CD4-positive, alpha-beta T cell treated with Interleukin-17A for 1 hour (primary cell): ENCODE measurements at places on chromosomes 11 and 22.

DNA sequence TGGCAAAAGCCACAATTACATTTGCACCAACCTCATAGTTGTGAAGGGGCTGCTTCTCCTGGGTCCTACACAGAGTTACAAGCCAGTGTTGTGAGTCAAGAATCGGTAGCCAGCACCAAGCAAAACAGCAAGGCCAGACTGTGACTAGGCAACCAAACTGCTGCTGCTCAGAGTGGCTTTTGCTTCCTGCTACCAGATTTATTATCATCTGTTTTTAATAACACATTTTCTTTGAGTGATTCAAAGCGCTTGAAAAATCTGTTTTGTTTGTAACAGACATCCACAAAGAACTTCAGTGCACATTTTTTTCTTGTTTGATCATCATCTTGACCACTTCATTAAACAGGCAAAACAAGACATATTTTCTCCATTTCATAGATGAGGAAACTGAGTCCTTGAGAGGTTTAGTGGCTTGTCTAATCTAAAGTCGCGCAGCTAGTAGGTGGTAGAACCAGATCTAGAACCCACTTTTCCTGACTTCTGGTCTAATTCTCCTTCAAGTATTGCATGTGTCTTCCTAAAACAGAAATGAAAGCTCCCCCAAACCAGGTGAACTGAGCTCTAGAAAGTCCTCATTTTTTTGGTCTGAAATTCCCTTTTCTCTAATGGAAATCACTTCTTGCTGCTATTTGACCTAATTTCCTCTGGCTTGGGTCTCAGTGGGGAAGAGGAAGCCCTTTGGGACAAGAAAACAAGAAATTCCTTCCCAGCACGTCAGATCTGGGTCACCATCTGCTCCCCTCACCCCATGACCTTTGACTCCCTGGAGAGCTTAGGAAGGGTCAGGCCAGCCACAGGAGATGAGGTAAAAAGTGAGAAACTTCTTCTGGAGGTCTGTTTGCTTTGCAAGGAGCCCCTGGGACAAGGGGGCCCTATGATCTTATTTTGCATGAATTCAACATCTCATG, 39.9 kb downstream of the CWC15 start:
- no peak for DNase-seq

DNA sequence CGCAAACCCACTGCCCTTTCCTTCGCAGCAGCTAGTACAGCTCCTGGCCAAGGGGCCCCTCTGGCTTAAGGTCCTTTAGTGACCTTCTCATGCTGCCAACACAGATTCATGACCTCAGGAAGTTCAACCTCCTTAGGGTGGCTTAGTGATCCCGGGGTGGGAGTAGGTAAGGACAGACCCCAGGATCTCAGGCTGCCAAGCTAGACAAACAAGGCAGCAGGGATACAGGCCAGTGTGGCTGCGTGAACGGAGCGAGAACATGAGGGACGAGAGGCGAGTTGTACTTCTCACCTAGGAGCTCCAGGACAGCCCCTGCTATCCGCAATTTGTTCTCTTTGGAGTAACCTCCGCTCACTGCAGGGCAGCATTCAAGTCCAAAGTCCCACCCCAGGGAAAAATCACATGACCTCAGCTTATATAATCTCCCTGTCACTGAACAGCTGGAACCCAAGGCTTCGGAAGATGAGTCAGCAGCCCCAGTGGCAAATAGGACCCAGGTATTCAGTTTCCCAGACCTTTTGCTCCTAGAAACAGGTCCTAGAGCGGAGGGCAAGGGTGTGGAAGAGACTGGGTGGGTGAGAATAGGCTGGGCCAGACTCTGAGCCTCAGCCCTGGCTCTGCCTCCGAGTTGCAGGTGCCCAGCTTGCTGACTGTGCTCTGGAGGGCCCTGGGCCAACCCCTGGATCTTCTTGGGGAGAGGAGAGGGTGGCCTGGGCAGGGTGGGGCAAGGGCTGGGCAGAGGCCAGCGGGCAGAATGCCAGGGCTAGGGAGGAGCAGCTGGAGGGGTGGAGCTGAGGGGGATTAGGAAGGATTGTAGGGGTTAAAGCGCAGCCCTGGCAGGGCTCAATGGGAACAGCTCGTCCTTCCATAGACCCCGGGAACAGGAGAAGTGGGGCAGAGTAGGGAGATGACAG, 13.1 kb downstream of the USP2 start:
- DNase-seq = no peak

DNA sequence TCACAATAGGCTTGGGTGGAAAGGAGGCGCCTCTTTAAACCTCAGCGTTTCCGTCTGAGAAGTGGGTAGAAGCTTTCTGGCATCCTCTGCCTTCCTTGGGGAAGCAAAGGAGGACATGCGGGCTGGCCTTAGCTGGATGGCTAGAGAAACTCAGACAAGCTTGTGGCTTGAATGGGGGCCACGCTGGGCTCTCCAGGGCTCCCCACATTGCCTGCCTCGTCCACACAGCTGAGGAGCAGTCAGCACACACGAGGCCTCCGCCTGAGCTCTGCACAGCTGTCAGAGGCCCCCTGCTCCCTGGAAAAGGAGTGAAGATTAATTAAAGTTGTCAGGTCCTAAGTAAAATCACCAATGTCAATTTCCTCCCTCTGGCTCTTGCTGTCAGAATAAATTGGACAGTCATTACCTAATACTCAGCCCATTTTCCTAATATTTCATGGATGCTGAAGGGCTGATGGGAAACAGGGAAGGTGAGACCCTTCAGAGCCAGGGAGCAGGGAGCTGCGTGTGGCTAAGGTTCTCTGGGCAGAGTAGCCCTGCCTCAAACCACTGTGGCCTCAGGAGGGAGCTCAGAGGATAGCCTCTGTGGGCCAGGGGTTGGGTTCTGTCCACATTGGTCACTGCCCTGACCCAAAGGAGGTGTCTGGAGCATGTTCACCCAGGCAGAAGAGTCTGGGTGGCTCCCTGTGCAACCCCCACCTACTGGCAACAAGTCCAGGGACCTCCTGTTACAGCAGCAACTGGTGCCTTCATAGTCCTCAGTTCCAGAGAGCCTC, 118.3 kb upstream of the CD82 start:
- no peak for DNase-seq

DNA sequence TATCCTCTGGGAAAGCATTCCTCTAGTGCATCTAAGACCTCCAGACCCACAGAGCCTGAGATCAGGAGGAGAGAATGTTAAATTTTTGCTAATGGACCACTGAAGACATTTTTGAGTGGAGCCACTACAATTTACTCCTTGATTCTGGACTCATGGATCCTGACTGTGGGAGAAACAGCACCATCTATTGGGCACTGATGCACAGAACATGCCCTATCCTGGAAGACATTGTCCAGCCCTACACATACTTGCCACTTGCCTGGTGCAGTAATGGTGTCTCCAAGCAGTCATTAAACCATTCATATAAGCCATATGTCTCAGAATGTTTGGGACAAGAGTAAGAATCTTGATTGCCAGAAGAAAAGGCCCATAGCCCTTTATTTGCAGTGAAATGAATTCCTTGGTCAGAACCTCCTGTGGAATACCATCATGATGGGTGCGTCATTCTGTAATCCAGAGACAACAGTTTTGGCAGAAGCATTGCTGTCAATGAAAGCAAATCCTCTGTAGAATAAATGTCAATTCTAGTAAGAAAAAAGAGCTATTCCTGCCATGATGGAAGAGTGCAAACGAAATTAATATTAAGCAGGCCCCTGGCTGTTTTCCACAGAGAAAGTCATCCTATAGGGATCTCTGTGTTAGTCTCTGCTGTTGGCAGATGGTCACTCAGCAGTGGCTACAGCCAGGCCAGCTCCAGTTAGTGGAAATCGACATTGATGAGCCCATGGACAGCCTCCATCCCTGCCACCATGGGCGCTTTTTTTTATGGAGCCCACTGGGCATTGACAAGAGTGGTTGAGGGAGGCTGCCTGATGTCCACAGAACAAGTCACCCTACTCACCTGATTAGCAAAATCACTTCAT, 43.5 kb downstream of the GGTLC2 start:
- DNase-seq = peak; percentile 33

GRCh38 chr11:6925636-6926207, 504 bp upstream of the ZNF215 start:
- no peak for DNase-seq

DNA sequence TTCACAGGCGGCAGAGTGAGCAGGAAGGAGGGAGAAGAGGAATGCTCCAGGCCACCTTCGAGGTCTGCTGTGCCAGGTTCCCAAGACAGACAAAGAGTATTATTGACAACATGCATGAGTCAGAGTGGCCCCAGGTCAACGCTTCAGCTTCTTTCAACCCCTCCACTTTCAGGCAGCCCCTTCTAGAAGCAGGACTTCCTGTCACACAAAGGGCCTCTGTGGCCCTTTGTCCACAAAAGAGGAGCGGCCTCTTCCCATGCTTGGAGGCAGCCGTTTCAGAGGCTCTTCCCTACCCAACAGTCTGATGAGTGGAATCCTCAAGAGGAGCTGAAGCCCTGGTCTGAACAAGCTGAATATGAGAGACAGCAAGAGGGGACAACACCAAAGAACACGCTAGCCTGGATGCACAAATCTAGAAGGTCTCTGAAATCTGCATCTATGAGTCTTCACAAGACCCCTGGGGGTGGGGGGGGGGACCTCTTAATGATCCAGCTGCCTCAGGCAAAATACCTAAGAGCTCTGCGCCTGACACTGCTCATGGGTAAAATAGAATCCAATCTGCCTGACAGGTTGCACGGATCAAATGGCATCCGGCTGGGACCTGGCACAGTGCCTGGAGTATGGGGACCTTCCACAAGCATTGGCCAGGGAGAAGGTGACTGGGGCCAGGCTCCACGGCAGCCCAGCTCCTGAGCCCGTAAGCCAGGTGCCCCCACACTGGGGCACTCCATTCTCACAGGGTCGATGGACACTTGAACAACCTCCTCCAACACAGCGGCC, 67.5 kb downstream of the PACSIN2 start:
- DNase-seq = no peak

- DNase-seq = no peak
These were observed 19.1 kb downstream of the KCNC1 start for GRCh38 chr11:17753641-17754040.

DNA sequence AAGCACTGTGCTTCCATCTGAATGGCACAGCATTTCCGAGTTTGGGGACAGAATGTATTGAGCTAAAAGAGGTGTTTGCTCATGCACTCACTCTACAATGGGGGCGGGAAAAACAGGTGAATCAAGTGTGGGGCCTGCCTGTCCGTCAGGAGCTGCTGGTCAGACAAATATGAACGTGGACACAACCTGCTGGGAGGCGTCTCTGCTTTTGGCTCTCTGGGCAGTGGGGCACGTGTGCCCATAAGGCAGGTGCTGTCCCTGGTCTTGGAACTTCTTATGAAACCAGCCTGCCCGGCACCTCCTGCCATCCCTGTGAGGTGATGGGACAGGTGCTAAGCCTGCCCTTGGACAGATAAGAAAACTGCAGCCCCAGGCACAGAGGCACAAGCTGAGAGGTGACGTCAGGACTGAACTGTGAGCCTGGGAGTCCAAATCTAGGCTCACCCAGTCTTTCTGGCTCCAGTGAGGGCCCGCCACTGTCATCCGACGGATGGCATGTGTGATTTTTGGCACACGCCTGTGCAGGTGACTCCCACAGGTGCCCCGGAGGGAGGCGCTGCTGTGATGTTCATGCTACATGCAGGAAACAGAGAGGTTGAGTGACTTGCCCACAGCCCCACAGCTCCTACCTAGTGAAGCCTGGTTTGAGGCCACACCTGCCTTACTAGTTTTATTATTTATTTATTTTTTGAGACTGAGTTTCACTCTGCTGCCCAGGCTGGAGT, 51.6 kb downstream of the SMIM38 start:
- DNase-seq = no peak

- DNase-seq = no peak
These were observed 11.9 kb downstream of the BAIAP2L2 start for GRCh38 chr22:38098410-38099249.

DNA sequence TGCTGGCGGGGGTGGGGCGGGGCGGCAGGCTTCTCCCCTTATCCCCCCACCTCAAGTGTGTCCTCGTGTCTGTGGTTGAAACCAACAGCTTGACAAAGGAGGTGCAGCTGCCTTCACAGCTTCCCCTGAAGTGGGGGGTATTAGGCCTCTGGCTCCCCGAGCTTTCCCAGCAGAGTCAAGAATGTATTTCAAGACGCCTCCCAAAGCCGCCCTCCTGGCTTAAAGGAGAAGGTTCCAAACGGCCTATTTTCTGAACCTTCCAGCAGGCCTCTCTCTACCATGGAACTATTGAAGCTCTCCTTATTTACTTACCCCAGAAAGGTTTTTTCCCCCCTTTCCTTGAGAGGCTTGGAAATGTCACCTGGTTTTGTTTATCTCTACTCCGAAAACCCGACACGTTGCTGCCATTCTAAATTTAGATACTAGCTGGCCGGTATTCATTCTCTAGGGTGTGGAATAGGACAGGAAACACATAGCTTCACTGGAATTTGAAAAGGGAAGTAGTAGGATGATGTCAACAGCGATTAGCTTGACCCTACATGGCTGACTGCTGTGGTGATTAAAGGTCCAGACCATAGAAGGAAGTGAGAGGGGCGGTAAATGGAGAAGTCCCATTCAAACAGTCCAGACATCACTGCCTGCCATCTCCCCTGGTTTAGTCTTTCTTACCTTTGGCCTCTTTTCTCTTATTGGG, 671 bp upstream of the PICALM start:
- peak; percentile 43 for DNase-seq

- DNase-seq = no peak
These were observed 227.7 kb upstream of the TENM4 start for GRCh38 chr11:79668575-79668974.

DNA sequence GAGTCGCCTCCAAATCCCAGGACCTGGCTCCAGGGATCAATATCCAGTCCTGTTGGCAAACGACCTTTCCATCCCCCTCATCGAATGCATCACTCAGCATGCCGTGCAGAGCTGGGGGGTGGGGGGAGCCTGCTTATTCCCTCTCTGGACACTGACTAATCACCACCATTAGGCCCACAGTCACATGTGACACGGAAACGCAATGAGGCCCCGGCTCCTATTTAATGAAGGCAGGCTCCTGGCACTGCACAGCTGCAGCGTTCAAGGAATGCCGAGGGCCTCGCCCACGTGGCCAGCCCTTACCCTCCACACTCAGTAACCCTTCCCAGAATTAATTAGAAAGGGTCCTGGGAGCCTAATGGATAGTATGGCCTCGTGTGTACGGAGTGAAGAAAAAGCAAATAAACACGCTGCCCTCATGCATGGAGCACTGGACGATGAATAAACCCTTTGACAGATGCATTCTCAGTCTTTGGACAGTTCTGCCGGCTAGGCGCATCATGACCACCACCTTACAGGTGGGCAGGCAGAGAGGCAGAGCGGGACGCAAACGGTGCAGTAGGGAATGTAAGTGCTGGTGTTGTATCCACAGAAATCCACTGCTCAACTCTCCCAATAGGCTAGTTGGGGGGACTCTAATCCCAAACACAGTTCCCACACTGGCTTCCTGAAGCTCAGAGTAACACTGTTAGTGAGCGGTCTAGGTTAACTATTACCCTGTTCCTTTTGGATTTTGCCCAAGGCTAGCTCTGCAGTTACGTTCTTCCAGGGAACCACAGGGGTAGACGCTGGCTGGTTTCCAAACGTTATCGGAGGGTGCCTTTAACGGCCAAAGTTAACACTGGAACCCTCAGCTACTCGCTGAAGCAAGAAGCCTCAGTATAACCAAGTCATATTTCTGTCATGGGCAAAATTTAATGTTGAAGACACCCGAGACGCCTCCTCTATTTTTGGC, 490.1 kb downstream of the OPCML start:
- no peak for DNase-seq
